Right ventricle myocardium inferior (tissue), 1 donor: ENCODE measurements at places on chromosomes 12 and 14. TPM values are rescaled to one million over a fixed set of nuclear protein-coding genes. Genes with fewer than 3 reads are reported as not detected.

- no peak for DNase-seq
Measured at GRCh38 chr14:74652541-74652940, 40.5 kb upstream of the LTBP2 start.

- DNase-seq, result no peak
Measured at GRCh38 chr12:84860718-84861117, 51.9 kb downstream of the SLC6A15 start.

USP15 gene
- 50.7 TPM for total RNA-seq

DNA sequence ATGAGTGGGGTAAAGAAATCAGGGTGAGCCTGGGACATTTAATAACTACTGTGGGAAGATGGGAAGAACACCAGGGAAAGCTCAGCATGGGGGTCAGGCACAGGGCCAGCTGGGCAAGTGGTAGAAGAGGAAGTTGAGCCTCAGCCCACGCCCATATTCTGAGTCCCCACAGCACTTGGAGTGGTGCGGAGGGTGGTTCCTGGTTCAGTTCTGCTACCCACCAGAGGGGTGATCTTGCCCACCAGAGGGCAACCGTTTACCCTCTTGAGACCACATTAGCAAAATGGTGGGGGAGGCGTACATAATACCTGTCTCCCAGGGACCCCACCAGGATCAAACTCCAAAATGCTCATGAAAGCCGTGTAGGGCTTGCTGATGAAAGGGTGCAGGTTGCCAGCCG, 16.8 kb upstream of the ANKRD33 start:
- DNase-seq, result peak; percentile 85

TMEM260 gene
- 5.9 TPM for total RNA-seq

YBX3 gene
- 594 TPM for total RNA-seq

- no peak for DNase-seq
Measured at GRCh38 chr12:109670731-109671130, 42.9 kb upstream of the FAM222A start.

DNA sequence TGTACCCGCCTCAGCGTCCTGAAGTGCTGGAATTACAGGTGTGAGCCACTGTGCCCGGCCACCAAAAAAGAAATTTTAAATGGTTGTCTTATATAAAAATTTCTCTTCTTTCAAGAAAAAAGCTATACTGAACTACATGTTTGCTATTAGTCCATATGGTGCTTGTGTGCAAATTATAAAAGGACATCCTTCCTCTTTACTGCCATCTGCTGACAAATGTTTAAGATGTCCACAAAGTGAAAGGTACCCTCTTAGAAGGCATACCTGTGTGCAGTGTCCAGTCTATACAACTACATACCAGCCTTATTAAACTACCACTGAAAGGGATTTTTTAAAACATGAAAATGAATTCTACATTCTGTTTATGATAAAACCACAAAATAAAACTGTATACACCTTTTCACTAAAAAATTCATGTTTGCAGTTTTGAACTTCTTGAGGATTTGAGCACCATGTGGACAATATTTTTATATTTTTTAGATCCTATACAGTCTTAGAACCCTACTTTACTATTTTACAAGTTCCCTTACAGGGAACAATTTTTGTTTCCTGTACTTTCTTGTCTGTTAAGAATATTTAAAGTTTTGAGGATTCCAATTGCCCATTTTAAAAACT, 32.8 kb upstream of the TOMM20L start:
- no peak for DNase-seq

CACNA2D4 gene
- 1.1 TPM for total RNA-seq

CCDC177 gene
- not detected for total RNA-seq

- DNase-seq, result no peak
Measured at GRCh38 chr14:20591235-20591634, at the start of gene RNASE12. RNASE12 (minus strand) TSS chr14:20591376; CDS start chr14:20590723, 653 bp downstream.

GRCh38 chr14:103818870-103819269, 28.5 kb downstream of the PPP1R13B start:
- DNase-seq, result no peak

- DNase-seq, result no peak
Measured at GRCh38 chr14:98194821-98195220, 1077.2 kb downstream of the BCL11B start.

GRCh38 chr12:108738170-108738569, 6.9 kb upstream of the CORO1C start:
- DNase-seq, result no peak

DNA sequence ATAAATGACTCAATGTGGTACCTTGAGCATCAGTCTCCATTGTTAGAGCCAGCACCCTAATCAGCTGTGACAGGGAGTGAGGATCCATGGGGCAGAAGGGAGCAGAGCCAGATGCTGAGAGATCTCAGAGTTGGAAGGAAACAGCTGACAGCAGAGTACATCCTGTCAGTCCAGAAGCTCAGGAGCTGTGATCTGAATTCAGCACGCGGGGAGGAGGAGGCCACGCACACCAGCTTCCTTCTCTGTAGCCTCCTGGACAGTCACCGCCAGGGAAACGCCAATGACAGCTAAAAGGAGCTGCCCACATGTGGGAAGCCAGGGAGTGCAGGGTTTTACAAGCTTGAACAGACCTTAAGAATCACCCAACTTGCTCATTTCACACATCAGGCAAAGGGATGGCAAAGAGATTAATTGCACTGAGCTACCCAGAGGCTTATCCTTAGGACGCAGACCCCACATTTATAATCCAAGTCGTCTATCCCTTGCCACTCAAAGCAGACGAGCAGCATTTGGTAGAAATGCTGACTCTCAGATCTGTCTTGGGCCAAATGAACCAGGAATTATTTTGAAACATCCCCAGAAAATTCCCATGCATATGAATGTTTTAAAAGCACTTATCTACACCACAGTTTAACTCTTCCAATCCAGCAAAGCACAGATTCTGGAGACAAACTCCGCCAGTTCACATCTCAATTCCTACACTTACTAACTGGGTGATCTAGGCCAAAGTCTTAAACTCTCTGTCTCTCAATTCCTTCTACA, 322.6 kb upstream of the TMTC1 start:
- no peak for DNase-seq
